ENCODE measurements at places on chromosomes 1 and 21.

- DNase-seq, result peak; percentile 60
Observed at GRCh38 chr1:66426239-66426853, 107.6 kb upstream of the SGIP1 start.

- DNase-seq, result no peak
Observed at GRCh38 chr1:112888630-112889029, 67.4 kb downstream of the SLC16A1 start.

DNA sequence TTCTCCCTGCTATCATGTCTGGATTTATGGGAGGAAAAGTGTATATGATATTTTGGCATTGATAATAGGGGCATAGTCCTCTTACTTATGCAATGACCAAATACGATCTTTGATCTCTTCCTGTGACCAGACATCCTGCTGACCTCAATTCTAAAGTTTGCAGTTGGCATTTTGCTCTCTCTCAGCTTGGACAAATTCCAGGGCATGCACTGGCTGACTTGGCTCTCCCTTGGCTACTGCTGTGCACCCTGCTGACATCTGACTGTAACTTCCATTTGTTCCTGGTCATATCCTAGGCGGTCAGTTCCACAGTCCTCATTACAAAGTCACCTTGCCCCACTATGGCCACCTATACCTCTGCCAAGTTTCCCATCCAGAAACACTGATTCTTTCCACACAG lies 380.7 kb upstream of the NR5A2 start:
- DNase-seq, result no peak

DNA sequence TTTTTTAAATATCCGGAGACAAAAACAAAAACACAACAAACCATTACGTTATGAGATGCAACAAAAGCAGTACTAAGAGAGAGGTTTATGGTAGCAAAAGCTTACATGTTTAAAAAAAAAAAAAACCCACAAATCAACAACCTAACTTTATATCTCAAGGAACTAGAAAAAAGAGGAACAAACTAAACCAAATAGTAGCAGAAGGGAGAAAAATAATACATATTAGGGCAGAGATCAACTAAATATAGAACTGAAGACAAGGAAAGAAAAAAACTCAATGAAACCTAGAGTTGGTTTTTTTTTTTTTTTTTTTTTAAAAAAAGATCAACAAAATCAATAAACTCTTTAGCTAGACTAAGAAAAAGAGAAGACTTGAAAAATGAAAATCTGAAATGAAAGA lies 34.9 kb downstream of the ZNF644 start:
- DNase-seq, result peak; percentile 30

GRCh38 chr1:147080671-147081394 lies 91.4 kb downstream of the PRKAB2 start:
- DNase-seq, result no peak

DNA sequence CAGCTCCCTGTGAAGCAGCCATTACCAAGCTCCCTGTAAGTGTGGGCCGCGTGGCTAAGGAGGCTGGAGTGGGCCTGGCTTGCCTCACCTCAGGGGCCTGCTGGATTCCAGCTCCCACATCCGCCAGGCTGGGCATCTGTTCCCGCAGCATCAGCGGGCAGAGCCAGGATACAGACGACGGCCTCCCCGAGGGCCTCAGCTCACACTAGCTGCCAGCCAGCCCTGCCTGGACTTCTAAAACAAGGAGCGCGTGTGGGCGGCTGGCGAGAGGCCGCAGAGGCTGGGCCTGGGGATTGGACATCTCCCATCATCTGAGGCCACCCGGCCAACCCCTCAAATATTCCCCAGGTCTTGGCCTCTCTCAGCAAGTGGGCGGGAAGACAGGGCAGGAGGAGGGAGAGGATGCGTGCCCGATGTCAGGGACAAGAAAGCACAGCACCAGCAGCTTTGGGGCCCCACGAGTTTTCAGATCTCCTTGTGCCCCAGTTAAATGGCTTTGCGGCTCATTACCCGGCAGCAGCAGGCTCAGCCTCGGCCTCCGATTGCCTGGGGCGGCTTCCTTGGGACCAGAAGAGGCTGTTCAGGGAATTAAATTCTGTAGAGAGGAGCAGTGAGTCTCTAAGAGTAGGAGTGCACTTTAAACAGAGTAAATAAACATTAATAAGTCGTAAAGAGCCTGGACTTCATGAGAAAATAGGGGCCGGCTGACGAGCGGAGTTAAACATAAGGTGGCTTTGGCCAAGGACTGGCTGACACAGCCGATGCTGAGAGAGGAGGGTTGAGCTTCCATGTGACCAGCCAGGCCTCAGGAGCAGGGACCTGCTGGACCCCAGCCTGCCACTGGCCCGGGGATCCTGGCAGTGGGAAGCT lies 208.9 kb upstream of the C1orf174 start:
- no peak for DNase-seq

- no peak for DNase-seq
Observed at GRCh38 chr21:15183813-15184257, 119.0 kb upstream of the NRIP1 start.

GRCh38 chr1:9449110-9449627 lies 90.1 kb upstream of the SLC25A33 start:
- DNase-seq, result no peak

DNA sequence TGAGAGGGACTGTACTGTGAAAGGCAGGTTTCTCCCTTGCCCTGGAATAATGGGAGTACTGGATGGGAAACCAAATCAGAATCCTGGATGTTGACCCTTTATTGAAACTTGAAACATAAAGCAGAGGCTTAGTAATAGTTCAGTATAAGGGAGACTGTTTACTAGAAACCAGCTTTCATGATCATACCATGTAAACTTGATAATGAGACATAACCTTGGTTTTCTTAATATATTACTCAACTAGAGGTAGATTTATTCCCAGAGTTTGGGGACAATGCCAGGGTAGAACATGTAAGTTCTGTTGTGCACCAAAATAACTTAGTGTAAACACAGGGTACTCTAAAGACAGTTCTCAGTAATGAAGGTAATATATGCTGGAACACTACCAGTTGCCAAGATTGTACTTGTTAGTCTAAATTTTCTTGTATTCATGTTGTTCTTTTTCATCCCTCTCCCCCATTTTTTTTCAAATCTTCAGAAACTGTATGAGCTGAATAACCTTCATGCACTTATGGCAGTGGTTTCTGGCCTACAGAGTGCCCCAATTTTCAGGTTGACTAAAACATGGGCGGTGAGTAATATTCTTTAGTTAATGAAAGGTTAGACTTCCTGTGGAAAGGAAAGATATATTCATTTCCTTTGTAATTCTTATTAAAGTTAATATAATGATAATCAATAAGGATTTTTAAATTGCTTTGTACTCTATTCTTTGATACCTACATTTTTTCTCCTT lies 49.6 kb downstream of the ANGPTL1 start:
- no peak for DNase-seq

- no peak for DNase-seq
Observed at GRCh38 chr21:28639737-28640136, 352.9 kb downstream of the LTN1 start.

All from KBM-7 (cell line).